ENCODE measurements at places on chromosomes 3 and 15.

- no peak for DNase-seq
Measured at GRCh38 chr3:11915621-11916424, 69.1 kb upstream of the TAMM41 start.

- DNase-seq = no peak
Measured at GRCh38 chr3:63875510-63875909, 11.8 kb downstream of the ATXN7 start.

DNA sequence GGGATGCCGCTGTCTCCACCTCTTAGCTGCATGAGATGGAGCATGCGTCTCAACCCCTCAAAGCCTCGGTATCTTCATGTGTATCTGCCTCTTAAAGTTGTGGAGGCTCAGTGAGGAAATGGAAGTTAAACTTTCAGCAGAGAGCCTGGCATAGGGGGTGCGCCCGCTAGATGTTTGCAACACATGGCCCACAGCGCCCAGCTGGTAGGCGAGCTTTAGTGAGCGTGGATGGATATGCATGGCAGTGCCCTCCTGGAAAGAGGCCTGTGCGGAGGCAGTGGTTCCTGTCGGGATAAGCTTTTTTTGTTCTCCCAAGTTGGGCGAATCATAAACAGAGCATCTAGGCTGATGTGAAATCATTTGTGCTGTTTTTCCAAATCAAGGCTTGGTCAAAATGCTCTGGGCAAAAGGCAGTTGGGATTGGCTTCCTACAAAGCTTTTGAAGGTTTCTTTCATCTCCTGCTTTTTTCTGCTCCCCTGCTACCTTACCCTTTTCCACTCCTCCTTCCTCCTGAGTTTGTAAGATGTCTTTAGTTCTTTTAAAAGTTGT, 272.4 kb upstream of the TPM1 start:
- DNase-seq = no peak

DNA sequence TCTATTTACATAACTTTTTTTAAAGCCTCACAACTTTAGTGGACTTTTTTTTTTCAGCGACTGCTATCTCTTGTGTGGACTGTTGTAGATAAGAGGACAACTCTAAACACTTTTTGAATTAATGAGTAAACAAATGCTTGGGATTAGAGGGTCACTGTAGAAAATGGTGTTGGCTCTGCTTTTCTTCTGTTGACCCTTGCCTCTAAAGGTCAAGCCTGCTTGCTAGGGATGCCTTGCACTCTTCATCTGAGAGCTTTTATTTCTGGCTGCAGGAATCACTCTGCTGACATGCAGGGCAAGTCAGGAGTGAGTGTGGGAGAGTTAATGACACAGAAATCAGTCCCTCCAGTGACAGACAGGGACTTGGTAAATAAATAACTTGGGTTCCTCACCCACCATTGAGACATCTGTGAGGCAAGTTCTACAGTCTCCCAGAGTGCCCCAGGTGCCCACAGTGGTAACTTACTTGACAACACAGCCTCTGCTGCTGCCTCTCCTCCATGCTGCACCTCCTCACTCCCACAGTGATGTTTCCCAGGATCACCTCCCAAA, 390.1 kb downstream of the IL20RB start:
- DNase-seq = no peak

Measured in cardiac septum (tissue), 1 donor.